ENCODE measurements at places on chromosomes 5 and 9. TPM values are rescaled to one million over a fixed set of nuclear protein-coding genes. Genes with fewer than 3 reads are reported as not detected.

FSD1L gene
- total RNA-seq = 7.0 TPM

DNA sequence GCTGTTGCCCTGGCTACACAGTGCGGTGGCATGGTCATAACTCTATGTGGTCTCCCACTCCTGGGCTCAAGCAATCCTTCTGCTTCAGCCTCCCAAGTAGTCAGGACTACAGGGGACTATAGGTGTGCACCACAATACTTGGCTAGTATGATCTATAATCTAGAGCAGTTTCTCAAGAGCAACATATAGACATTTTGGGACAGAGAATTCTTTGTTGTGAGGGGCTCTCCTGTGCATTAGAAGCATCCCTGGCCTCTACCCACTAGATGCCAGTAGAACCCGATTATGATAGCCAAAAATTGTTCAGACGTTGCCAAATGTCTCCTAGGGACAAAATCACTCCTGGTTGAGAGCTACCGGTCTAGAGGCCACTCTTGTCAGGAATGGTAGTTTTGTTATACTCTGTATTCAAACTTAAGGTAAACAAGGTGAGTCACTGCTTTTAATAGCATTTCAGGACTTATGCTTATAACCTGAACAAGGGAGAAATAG is 7.2 kb downstream of the ANKHD1 start:
- DNase-seq = no peak

- no peak for DNase-seq
Measured at GRCh38 chr5:159412284-159413046, 82.2 kb upstream of the IL12B start.

DNA sequence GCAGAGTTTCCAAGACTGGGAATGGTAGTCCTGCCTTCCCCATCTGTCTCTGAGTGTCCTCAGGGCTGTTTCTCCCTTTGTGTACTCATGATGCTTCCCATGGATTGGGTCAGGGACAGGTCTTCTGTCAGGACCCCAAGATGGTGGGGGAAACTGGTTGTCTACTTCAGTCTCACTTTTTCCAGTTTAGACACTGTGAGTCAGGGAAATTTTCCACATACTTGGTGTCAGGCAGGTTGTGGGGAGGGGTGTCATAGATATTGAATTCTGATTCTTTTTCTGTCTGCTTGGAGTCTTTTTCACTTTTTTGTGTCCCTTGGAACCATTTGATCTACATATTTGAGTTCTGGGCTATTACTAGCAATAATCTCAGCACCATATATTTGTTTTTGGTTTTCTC is 10.3 kb downstream of the POLK start:
- DNase-seq = no peak

GRCh38 chr9:89179540-89179894 is 899 bp upstream of the SHC3 start:
- peak; percentile 77 for DNase-seq

GRCh38 chr5:16037121-16037845 is 142.3 kb downstream of the MARCHF11 start:
- no peak for DNase-seq

- peak; percentile 21 for DNase-seq
Measured at GRCh38 chr5:171675511-171675910, 110.1 kb upstream of the SMIM23 start.

DNA sequence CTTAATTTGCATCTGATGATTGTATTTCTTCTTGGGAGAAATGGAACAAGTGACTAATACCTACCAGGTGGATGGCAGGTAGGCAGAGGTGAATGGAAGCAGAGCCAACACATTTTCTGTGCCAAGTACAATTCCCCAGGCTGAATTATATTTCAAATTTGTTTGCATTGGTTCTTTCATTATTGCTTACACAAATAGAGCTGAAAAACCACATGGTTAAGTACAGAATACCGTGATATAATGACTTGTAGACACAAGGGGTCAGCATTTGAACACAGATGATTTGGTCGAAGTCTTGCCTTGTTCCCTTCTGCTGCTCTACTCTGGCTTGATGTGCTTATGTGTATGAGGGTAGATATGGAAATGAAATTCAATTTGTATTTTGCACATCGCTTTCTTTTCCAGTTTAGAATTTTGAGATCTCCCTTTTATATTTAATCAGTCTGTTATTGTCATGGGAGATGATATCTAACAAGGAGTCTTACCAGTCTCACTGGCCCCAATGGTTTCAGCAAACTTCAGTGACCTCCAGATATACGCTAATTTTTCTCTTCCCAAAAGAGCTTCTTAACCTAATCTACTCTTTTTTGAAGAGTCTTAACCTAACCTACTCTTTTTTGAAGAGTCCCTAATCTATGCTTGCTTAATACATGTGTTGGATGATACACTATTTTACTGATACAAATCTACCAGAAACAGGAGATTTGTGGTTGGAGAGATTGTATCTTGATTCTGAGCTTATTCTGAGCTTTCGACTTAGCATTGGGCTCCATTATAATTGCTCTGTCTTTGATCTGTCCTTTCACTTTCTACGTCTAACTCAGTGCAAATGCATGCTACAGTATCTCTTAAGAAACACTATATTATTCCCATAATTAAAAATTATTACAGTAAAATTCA is 88.1 kb downstream of the PCSK1 start:
- peak; percentile 91 for DNase-seq

GRCh38 chr5:122458278-122458872 is 146.3 kb downstream of the SNCAIP start:
- peak; percentile 32 for DNase-seq

DNA sequence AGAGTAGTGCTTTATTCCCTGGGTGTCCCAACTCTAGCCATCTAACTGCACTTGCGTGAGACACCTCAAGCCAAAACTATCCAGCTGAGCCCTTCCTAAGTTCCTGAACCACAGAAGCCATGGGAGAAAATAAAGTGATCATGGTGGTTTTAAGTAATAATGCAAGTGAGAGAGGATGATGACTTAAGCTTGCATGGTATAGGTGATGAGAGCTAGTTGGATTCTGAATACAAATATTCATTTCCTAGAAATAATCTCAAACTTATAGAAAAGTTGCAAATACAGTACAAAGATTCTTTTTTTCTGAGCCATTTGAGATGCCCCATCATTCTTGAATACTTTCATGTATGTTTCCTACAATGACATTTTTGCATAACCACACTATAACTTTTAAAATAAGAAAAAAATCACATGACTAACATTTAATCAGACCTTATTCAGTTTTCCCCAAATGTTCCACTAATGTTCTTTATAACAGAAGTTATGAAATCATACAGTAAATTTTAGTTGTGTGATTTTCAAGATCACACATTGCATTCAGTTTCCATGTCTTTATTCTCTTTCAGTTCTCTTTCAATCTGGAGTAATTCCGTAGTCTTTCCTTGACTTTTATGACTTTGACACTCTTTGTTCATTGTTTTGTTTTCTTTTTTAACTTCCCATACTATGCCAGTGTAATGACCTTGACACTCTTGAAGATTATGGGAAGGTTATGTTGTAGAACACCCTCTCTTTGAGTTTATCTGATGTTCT is 5.5 kb upstream of the AK3 start:
- no peak for DNase-seq

- DNase-seq = peak; percentile 89
Measured at GRCh38 chr5:75335952-75336614, 937 bp upstream of the HMGCR start.

- no peak for DNase-seq
Measured at GRCh38 chr5:37988454-37989046, 148.7 kb upstream of the GDNF start.

GRCh38 chr5:147673791-147674190 is 108.7 kb downstream of the JAKMIP2 start:
- no peak for DNase-seq

DNA sequence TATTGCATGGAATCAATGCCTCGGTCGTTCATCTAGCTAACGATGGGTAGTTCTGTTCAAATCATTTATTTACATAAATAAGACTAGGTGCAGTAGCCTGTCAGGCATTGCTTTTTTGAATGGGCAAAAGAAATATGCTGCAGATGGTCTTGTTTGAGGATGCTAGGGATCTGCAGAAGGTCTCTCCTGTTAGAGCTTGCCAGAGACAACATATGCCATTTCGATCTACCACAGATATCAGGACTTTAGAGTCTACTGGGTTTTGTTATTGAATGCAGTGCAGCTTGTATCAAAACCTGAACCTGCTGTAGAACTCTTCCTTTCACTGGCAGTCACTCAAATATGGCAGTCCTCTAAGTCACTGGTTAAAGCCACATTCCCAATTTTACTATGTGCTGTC is 381.1 kb upstream of the CDH10 start:
- DNase-seq = no peak

- no peak for DNase-seq
Measured at GRCh38 chr9:78030296-78030552, 1.4 kb downstream of the GNAQ start.

GRCh38 chr5:112417931-112418658 is 982 bp downstream of the EPB41L4A start:
- DNase-seq = peak; percentile 15
